ENCODE measurements at places on chromosomes 6 and 20.

DNA sequence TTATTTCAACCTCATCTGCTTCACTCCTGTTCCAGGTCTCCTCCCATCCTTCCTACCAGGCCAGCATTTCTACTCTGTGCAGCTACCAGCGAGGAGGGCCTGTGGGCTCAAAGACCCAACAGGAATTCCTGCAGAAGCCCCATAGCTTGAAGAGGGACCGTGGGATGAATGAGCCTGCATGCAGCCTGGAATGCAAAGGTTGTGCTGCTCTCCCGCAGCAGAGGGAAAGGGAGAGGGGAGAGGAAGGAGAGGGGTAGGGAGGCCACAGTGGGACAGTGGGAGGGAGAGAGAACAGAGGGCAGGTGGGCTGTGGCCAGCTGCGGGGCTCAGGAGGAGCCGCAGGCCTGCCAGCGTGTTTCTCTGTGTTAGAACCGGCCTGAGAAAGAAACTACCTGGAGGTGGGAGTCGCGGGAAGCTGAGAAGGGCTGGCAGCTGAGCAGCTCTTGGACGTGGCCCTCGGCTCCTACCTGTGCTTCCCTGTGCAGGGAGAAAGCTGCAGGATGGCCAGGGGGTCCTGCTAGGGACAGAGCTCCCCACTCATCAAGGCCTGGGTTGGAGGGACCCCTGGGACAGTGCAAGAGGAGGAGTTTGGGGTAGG lies 66.1 kb upstream of the MLN start:
- no peak for DNase-seq

DNA sequence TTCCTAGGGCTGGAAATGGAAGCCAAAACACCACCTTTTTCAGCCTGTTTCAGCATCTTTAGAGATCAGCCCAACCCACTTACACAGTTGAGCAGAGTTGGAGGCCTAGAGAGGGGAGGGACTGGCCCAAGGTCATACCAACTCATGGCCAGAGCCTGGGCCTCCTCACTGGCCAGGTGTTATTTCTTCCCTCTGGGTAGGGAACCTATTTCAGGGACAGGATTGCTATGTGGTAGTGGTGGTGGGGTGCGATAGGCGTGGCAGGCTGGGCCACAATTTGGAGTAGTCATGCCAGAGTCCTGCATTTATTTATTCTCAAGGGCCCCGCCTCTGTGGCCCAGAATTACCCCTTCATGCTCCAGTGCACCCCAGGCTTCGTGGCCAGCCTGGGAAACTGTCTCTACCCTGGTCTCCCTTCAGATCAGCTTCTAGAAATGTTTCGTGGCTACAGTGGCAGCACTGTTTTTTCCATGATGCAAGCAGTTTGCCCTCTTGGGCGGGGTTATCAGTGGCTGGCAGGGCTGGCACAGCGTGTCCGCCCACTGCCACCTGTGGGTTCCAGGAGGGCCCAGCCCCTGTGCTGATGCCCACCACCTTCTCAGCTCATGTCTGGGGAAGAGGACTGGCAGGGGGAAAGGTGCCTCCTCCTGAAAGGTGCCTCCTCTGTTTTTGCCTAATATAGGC lies 6.2 kb downstream of the VEGFA start:
- DNase-seq = no peak

DNA sequence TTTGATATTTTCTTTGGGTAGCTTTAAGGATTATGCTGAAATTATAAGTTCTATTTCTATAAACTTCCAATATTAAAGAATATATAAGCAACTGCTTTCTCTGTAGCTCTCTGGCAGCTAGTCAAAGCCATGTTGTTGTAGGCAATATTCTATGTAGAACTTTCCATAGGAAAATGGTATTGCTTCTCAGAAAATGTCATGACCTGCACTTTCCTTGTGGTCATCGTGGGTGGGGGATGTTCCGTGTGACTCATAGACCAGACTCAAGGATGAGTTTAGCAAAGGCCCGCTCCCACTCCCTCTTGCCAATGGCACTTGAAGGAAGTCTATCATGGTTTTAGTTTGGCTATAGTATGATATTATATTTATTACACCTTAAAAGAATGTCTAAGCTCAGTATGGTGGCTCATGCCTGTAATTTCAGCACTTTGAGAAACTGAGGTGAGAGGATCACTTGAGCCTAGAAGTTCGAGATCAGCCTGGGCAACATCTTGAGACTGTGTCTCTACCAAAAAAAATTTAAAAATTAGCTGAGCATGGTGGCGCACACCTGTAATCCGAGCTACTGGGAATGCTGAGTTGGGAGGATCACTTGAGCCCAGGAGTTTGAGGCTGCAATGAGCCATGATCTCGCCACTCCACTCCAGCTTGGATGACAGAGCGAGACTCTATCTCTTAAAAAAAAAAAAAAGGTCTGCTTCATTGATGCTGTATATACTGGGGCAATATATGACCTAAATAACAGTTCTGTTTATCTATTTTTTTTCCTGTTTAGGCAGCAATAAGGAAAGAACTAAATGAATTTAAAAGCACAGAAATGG lies 36.6 kb upstream of the LTV1 start:
- no peak for DNase-seq

DNA sequence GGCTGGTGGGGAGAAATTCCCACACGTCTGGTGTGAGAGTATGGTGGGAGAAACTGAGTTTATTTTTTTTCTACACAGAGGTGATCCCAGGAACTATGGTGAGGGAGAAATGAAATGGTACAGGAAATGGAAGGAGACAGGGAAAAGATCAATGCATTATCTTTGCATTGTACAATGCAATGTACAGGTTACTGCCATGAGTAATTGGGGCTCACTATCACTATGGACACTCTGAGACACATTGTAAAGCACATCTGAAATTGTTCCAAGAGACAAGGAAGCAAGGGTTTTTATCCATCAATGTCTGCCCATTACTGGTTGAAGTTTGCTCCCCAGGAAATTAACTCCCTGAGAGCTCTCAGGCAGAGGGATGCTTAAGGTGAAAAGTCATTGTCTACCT lies 21.7 kb upstream of the FAM184A start:
- no peak for DNase-seq

GRCh38 chr6:121780325-121781321 lies 345.2 kb downstream of the GJA1 start:
- DNase-seq = no peak

DNA sequence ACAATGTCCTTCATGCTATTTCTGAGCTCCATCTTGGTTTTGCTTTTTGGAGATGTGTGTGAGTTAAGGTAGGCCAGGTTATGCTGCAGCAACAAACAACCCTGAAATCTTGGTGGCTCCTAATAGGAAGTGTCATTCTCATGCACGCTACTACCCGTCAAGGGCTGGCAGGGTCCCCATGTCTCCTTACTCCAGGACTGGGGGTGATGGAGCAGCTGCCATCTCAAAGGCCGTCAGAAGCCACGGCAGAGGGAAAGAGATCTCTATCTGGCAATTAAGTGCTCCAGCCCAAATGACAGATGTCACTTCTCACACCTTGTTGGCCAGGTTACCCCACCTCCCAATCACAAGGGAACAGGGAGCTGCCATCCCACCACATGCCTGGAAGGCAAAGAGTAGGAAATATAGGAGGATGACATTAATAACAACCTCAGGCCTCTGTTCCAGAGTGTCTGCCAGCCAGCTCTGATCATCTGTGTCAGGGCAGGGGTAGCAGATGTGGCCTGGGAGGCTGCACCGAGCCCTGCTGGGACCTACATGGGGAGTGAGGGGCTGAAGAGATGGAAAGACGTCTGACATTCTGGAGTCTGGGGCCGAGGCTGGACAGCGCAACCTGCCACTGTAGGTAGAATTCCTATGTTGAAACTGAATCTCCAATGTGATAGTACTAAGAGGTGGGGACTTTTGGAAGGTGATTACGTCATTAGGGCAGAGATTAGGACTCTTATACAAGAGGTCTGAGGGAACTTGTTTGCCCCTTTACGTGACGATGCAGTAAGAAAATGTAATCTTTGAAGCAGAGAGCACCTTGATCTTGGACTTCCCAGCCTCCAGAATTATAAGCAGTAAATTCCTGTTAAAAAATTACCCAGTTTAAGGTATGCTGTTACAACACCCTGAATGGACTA lies 4.8 kb upstream of the SDCBP2 start:
- DNase-seq = no peak

DNA sequence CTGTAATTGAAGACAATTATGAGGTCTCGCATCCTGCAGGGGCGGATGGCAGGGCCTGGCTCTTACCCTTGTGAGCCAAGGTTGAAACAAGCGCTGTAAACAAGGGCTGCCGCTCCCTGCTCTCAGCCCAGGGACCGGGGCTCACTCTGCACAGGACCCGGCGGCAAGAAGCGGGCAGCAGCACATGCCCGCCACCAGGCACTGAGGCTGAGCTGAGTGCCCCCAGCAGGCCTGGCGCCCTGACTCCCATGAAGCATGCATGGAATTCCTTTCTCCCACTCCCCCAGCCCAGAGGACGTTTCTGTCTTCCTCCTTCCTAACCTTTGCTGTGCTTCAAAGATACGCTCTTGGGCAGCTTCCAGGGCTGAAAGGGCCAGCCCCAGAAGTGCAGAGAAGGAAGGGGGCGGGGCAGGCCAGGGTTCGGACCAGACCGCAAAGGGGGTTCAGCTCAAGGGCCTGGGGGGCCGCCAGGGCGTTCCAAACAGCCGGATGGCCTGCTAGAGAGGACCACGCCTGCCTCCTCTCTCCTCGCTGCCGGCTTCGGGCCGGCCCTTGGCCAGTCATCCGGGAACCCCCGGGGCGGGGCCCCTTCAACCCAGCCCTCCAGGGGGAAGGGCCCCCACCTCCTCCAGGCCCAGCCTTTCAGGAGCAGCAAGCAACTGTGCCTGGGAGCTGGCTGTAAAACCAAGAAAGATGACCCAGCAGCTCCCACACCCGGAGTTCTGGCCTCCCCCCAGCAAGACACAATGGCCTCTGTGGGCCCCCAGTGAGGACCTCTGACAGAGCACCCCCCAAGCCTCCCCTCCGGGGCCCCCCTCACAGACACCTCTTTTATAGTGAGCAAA lies 109.9 kb downstream of the NOL4L start:
- no peak for DNase-seq

GRCh38 chr6:21201187-21201586 lies 392.4 kb upstream of the SOX4 start:
- no peak for DNase-seq

- no peak for DNase-seq
These were observed 514.3 kb upstream of the ID4 start for GRCh38 chr6:19322691-19323485.

GRCh38 chr20:50397058-50397457 lies 113.1 kb upstream of the PTPN1 start:
- no peak for DNase-seq

DNA sequence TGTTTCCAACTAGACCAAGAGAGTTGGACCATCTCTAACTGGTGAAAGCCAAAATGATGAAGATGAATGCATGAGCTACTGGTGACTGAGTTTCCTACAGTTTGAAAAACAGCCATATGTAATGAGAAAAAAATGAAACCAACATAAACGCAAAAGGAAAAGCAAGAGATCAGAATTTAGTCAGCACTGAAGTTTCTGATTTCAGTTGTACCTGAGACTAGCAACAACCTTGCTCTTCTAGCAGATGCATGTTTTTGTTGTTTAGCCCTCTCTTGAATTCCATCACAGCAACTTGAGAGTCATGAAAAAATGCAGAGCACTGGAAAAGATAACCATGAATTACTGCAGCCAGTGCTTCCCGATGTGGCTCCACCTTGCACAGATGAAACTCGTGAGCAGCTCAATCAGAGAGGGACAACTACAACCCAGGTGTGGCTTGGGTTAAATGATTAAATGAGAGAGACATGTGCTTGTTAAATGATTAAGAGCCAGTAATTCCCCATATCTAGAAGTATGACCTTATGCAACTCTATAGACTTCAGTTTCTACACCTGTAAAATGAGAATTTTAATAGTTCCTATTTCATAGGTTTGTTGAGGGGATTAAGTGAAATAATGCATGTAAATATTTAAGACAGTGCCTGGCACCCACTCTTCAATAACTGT lies 104.8 kb downstream of the ELOVL4 start:
- no peak for DNase-seq

GRCh38 chr20:2742934-2743559 lies 50.5 kb downstream of the EBF4 start:
- DNase-seq = peak; percentile 88

DNA sequence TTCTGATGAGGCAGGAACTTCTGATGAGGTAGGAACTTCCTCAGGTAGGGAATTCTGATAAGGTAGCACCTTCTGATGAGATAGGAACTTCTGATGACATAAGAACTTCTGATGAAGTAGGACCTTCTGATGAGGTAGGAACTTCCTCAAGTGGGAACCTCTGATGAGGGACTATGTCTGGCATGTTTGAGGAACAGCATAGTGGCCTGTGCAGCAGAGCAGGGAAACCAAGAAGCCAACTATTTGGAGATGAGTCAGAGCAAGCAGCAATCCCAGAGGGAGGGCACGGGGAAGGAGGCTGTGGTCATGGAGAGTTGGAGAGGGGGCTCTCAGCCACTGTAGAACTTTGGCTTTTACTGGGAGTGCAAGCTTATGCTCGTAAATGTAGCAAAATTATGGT lies 132.4 kb downstream of the CFAP61 start:
- no peak for DNase-seq

DNA sequence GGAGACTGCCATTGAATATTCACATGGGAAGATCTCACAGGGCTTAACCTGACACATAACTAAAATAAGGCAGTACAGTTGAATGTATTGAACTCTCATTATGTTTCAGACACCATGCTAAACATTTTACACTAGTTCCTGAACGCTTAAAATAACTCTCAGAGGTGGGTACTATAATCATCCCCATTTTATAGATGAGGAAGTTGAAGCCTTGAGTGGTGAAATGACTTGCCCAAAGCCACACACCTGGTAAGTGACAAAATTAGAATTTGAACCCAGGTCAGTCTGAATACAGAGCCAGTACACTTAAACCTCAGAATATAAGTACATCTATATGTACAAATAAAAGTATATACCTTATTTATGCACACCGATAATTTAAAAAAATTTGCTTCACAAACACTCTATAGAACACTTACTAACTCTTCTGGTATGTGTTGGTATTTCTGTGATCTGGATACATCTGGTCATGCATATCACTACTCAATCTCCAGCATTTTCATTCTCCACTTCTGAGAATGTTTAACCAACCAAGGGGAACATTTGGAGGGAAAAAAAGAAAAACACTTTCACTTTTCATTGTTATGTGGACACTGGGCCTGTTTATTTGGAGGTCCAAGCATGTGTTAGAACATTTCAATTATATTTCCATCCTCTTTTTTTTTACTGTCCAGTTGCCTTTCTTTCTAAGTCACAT lies 4.6 kb upstream of the BICRAL start:
- DNase-seq = no peak

- DNase-seq = no peak
These were observed 62.5 kb upstream of the PTGIS start for GRCh38 chr20:49630396-49630951.

GRCh38 chr20:32069711-32070110 lies 17.7 kb downstream of the HCK start:
- DNase-seq = no peak

- DNase-seq = no peak
These were observed 14.9 kb downstream of the TRERF1 start for GRCh38 chr6:42436825-42437224.

GRCh38 chr6:31740397-31741223 lies 805 bp downstream of the MSH5 start:
- DNase-seq = no peak

GRCh38 chr6:165768961-165769360 lies 105.9 kb upstream of the PDE10A start:
- no peak for DNase-seq

- no peak for DNase-seq
These were observed 128.2 kb upstream of the SIM1 start for GRCh38 chr6:100592929-100593328.

- no peak for DNase-seq
These were observed 5.6 kb upstream of the HLA-DOA start for GRCh38 chr6:33014841-33015634.

GRCh38 chr6:41599852-41600445 lies 38.3 kb upstream of the MDFI start:
- DNase-seq = no peak

Measured in naive thymus-derived CD8-positive, alpha-beta T cell (primary cell).